ENCODE measurements at places on chromosomes 5 and 9.

- DNase-seq: no peak
These were observed 38.3 kb upstream of the TNFSF8 start for GRCh38 chr9:114968671-114969070.

DNA sequence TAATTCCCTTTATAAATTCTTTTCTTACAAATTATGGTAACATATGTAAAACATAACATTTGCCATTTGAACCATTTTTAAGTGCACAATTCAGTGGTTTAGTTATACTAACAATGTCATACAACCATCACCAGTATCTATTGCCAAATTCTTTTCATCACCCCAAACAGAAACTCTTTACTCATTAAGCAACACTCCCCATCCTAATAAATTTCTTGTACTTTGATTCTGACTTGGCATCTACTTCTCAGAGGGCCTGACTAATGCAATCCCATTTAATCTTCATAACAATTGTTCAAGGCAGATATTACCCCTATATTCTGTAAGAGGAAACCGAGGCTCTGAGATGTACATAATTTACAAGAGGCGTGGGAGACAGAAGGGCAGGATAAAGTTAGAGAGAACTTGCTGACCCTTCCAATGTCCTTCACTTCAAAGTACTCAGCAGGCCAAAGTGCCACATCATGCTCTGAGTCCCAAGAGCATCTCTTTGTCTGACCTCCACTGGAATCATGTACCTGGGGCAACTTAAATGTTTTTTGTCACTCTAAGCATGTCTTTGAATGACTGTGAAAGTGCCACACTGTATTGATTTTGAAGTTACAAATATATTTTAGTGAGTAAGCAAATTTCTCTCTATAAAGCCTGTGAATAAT lies 255.3 kb downstream of the KIF4B start:
- no peak for DNase-seq

DNA sequence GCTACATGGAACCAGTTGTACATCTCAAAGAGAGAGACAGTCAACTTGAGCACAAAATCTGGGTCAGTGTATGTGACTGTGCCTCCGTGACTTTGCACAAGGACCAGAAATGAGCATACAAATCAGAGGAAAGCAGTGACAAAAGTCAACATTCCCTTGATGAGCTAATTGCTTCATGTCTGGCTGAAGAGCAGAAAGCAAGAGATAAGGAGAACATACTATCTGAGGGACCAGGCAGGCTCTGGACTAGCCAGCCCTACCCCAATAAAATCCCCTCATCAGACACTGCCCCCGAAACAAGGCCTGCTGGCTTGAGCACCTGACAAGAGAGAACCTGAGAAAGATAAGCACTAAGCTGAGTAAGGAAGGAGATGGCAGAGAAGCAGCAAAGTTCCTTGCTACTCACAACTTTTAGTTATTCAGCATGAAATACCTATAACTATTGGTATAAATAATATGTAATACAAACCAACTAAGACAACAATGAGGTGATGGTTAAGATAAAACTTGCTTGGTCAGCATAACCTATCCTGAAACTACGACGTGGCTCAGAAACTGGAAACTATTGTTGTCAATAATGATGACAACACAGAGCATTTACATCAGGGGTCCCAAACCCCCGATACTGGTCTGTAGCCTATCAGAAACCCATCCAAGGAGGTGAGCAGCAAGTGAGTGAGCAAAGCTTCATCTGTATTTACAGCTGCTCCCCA lies 9.5 kb downstream of the SIL1 start:
- DNase-seq: peak; percentile 85

DNA sequence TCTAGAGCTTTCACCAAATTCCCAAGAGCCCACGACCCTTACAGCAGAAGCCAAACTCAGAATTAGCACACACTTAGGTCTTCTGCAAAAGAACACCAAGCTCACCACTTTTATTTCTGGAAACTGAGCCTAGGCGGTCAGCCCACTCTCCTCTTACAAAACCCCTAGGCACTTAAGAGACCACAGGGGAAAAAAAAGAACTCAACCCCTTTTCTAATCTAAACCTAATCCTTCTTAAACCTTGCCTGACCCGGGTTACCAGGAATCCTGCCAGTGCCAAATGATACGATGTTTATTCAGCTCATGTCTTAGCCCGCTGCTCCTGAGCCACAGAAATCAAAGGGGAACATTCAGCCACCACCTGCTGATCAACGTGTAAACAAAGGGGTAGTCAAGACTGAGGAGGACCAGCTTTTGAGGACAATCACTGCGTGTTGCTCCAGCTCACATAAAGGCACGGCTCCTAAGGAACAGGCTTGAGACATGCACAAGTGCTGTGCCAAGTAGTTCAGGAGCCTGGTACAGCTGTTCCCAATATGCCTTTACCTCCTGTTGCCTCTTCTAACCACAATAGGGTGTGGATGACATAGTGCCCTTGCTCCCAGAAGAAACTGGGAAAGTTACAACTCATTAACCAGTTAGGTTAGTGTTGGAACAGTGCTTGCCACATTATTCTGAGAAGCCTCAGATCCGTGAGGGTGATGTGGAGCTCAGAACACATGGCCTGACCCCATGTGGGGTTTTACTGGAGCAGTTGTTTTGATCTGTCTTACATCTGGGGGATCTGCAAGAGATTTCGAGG lies 49.3 kb downstream of the ZFAND5 start:
- DNase-seq: no peak

DNA sequence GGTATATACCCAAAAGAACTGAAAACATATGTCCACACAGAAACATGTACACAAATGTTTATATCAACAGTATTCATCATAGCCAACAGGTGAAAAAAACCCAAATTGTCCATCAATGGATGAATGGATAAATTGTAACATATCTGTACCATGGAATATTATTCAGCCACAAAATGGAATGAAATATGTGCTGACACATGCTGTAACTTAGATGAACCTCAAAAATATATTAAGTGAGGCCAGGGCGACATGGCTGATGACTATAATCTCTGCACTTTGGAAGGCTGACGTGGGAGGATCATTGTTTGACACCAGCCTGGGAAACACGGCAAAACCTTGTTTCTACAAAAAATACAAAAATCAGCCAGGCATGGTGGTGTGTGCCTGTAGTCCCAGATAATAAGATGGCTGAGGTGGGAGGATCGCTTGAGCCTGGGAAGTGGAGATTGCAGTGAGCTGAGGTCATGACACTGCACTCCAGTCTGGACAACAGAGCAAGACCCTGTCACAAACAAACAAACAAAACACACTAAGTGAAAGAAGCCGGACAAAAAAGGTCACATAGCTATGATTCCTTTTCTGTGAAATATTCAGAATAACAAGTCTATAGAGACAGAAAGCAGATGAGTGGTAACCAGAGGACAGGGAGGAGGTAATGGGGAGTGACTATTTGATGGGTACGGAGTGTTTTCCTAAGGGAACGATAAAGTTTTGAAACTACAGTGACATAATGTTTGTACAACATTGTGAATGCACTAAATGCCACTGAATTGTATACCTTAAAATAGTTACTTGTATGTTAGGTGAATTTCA lies 11.4 kb downstream of the KYAT1 start:
- no peak for DNase-seq

GRCh38 chr9:593809-594208 lies 247.7 kb upstream of the DMRT1 start:
- no peak for DNase-seq

DNA sequence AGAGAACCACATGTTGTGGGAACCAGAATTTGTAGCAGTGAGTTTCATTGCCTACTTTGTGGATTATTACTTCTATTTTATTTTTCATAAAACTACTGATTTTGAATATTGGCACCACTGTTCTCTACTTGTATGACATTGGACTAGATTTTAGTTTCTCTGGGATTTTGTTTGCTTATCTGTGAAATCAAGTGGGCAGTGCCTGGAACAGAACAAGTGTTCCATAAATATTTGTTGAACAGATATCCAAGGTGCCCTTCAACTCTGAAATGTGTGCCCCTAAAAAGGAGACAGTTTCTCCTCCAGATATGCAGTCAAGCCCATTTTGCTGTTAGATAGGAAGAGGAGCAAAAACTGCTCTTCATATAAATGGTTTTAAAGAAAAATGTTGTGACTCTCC lies 42.6 kb downstream of the ADAMTSL1 start:
- DNase-seq: no peak

- no peak for DNase-seq
These were observed 532.5 kb upstream of the DAP start for GRCh38 chr5:11293523-11293922.
